Renal pelvis (tissue), 12 donors: ENCODE measurements at places on chromosomes 11 and 22.

- DNase-seq, result no peak
Measured at GRCh38 chr11:44764583-44764982, 37.8 kb downstream of the TSPAN18 start.

- no peak for DNase-seq
Measured at GRCh38 chr11:112662554-112662953, 298.7 kb upstream of the NCAM1 start.

DNA sequence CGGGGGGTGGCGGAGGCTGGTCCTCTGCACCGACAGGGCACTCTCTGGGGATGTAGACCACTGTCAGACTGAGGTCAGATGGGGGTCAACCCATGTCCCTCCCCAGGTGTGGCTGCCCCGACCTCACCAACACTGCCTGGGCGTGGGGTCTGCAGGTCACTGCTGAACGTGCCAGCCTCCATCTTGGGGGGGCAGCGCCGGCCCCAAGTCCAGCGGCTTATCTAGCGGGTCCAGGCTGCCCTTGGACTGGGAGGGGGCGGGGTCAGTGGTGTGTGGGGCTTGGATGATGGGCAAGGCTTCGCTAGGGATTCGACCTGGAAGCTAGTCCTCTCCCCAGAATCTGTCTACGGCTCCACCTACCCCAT, 178.2 kb downstream of the IGLL1 start:
- no peak for DNase-seq

DNA sequence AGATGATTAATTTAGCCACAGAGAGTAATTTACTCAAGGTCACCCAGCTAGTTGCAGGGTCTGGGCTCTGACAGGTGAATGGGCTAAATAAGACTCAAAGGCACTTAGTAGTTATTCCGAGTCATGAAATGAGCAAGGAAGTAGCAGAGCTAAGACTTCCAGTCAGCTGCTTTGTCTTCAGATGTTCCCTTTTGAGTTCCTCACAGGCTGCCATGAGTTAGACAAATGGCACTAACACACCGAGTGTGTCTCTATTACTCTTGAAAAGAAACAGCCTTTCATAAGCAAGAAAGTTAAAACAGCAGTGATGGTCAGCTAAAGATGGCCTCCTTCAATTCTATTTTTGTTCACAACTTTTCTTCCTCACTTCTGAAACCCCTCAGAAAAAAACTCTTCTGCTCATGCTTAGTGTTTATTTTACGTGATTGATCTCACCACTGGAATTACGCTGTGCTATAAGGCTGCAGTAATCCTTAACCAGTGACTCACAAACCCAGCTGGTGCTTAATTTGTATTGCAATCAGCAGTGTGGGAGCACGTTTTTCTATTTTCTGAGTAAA, 389.1 kb downstream of the AASDHPPT start:
- no peak for DNase-seq
